ENCODE measurements at places on chromosomes 2 and 18. TPM values are rescaled to one million over a fixed set of nuclear protein-coding genes. Genes with fewer than 3 reads are reported as not detected.

- no peak for DNase-seq
These were observed 109.1 kb upstream of the GLI2 start for GRCh38 chr2:120626566-120626965.

Gene SEPTIN10
- 80.8 TPM for total RNA-seq

- no peak for DNase-seq
These were observed 91.8 kb downstream of the HRH4 start for GRCh38 chr18:24552218-24552617.

GRCh38 chr2:222959358-222959757 is 92.6 kb upstream of the KCNE4 start:
- DNase-seq: no peak

Gene PSMA8
- total RNA-seq: not detected

GRCh38 chr2:43070676-43071502 is 155.5 kb downstream of the ZFP36L2 start:
- no peak for DNase-seq

Gene HOXD8
- total RNA-seq: 6.2 TPM

DNA sequence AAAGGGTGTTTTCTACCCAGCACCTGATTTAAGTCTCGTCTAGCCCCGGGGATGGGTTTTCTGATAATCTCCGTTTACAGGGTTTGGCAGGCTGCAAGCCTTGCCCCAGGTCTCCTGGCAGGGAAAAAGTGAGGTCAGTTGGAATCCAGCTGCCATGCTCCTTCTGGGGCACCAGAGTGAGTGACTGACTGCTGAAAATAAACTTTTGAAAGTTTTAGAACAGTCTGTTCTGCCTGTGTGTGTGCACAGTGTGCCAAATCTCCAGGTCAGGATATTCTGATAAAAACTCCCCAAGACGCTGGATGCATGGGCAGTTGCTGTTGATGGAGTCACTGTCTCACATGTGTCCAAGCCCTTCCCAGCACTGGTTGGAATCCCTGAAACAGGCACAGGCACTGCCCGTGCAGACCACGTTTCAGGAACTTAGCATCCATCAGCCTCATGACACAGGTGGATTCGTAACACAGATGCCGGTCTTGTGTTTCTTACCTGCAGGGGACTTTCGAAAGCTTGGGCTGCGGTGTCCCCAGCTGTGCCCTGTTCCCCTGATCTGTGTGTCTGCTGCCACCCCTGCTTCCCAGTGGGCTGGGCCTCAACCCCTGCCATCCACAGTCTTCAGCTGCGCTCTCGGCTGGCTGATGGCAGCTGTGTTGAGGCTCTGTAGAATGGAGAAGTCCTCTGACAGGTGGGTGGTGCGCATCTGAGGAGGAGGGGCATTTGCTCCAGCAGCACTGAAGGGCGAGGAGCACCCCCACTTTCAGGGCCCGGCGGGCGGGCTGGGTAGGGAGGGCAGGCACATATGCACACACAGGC is 65.0 kb downstream of the SH3RF3 start:
- no peak for DNase-seq

GRCh38 chr18:9849407-9850283 is 36.1 kb upstream of the TXNDC2 start:
- peak; percentile 45 for DNase-seq

Gene BUB1
- total RNA-seq: 9.2 TPM

GRCh38 chr2:219464286-219465032 is 29.8 kb downstream of the SPEG start:
- DNase-seq: no peak

- DNase-seq: no peak
These were observed 198.9 kb upstream of the REV1 start for GRCh38 chr2:99688699-99689098.

Gene SEH1L
- 31.3 TPM for total RNA-seq

GRCh38 chr2:2229626-2230432 is 101.2 kb downstream of the MYT1L start:
- no peak for DNase-seq

Gene STAT4
- 1.7 TPM for total RNA-seq

Gene EVX2
- total RNA-seq: not detected

Gene TGFA
- total RNA-seq: 30.8 TPM

GRCh38 chr2:3024401-3024935 is 353.1 kb downstream of the EIPR1 start:
- no peak for DNase-seq

Gene ACADL
- total RNA-seq: 0.22 TPM
